Memory B cell (primary cell): ENCODE measurements at places on chromosomes 2 and 18.

DNA sequence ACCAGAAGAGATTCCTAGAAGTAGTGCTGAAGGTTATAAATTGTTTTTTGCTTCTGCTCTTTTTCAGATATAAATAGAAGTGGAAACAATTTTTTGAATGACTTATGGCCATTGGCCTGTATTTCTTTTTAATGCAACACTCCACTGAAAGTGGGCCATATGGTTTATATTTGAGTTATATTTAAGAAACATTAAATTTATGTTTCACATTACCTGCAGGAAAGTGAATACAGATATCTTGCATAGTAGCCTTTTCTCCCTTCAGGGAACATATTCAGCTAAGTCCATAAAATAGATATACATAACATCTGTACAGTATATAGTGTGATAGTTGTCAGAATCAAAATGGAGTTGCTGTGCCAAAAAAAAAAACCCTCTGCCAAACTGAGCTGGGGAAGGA is 53.1 kb upstream of the EFEMP1 start:
- no peak for DNase-seq

- no peak for DNase-seq
Measured at GRCh38 chr18:41146301-41146700, 808.7 kb upstream of the PIK3C3 start.

- no peak for DNase-seq
Measured at GRCh38 chr2:144512891-144513351, 7.0 kb downstream of the ZEB2 start.

- no peak for DNase-seq
Measured at GRCh38 chr2:72961853-72962468, 44.6 kb downstream of the EMX1 start.

DNA sequence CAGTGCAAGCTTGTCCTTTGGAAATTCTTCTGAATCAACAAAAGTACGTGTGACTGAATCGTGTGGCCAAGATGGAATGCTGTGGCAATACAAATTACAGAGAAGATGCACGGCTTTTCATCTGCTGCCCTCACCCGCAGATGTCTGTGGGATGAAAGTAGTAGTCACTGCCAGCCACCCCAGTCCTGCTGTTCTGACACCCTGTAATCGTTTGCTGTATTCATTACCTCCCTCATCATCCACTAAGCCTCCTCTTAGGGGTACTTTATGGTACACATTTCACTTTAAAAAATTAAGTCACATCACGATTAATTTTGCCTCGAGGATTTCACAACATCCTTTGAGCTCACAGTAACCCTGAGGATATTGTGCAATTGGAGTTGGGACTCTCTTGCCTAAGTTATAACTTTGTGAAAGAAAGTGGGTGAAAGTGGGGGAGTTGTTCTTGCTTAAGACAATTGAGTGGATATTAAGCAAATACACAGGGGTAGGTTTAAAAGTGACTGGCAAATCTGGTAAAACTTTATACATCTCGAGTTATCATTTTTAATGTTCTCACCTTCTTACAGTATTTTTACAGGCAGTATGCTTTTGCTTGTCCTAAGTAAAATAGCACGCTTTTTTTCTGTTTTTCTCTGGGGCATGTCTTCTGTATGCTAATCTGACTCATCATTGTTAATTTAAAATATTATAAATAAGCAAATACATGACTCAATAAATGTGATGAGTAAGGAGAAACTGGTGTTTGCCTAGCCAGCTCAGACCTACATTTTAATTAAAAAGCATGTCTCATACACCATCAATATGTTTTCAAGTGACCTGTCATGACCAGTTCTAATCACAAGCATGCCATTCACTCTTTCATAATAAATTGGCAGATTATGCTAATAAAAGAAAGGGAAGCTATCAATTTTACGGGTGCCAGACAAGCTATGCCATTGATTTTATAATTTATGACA is 680.9 kb downstream of the IRS1 start:
- DNase-seq = no peak
